Neural crest cell (in vitro differentiated cells): ENCODE measurements at places on chromosomes 1 and 21. TPM values are rescaled to one million over a fixed set of nuclear protein-coding genes. Genes with fewer than 3 reads are reported as not detected.

The NUDT17 gene
- total RNA-seq, result 4.5 TPM in 2 replicates

The VANGL2 gene
- 106 and 109 TPM in 2 replicates for total RNA-seq

The USH2A gene
- 0.11 and 0.14 TPM in 2 replicates for total RNA-seq

DNA sequence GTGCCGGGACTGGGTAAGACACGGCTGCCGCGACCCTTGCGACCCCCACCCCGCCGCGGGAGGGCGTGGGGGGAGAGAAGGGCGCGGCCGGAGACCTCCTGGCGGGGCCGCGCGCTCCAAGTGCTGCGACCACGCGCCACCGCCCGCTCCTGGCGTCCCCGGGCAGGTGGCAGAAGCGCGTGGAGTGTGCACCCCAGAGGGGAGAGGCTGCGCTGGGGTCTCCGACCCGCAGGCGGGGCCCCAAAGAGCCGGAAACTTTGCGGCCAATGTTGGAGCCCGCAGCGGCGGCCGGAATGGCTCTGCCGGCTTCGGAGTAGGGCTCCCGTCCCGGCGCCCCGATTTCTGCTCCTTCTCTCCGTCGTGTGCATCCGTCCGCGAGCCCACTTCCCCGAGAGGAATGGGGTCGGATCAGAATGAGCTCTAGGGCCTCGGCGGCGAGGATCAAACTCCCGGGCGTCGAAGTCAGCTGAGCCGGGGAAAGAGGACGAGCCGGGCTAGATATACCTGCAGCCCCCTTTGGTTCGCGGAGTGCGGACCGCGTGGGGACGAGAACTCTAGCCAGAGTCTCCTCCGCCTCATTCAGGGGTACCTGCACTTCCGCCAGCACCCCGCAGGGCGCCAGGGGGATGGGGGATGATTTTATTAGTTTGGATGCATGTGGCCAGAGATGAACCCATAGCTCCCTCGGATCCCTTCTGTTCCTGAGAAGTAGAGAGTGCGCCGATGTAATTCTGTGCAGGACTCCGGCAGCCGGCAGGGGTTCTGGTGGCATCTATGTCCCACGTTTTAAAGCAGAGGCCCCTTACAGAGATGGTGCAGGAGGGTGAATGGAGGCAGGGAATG is 751 bp downstream of the STUM start:
- H3K36me3 ChIP-seq, result no peaks in the 10 kb centered on the region
- H3K4me1 ChIP-seq, result peaks cover 12% of the 10 kb centered on the region
- no peak for DNase-seq
- peaks cover 65% of the 10 kb centered on the region for H3K27me3 ChIP-seq
- H3K4me3 ChIP-seq, result peak overlapping the region; percentile 65

GRCh38 chr1:23123528-23123927 is 45.1 kb downstream of the LUZP1 start:
- no peak overlapping the region for H3K4me3 ChIP-seq
- no peaks in the 10 kb centered on the region for H3K27me3 ChIP-seq
- H3K36me3 ChIP-seq, result no peaks in the 10 kb centered on the region
- H3K4me1 ChIP-seq, result peaks cover 27% of the 10 kb centered on the region
- no peak for DNase-seq

DNA sequence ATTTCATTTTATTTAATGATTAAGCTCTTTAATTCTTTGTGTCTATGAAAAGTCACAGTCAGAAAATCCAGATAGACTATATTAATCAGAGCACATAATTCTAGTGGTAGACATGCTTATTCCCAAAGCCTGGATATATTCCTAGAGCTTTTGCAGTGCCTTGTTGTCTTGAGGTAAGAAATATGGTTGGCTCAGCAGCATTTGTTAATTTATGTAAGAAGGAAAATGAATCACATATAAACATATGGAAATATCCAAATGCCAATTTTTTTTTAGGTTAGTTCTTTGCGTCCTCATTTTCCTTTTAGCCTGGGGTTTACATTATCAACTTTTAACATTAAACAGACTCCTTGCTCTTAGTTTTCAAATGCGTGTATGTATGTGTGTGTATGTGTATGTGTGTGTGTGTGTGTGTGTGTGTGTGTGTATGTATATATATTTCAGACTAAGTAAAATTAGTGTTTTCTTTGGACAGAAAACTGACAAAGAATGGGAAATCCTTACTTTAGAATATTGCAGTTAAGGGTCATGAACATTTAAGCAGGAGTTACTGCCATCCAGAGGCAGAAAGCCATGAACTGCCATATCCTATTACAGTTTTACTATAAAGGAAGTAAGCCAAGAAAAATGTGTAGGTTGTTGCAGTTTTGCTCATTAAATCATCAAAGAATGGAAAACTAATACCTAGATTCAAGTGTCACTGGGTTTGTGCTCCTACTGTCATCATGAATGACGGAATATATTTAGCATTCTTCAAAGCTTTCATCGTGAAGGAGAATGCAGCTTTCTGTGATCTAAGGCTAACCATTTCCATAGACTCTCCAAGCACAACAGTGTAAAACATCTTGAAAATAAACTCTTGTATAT is 477.1 kb upstream of the NR5A2 start:
- no peak overlapping the region for H3K27ac ChIP-seq
- H3K27me3 ChIP-seq, result no peaks in the 10 kb centered on the region
- H3K36me3 ChIP-seq, result no peaks in the 10 kb centered on the region
- DNase-seq, result no peak
- no peaks in the 10 kb centered on the region for H3K4me1 ChIP-seq
